Esophagus squamous epithelium (tissue), 5 donors: ENCODE measurements at places on chromosomes 6 and 20. TPM values are rescaled to one million over a fixed set of nuclear protein-coding genes. Genes with fewer than 3 reads are reported as not detected.

GRCh38 chr6:25564943-25565342 lies 87.1 kb upstream of the SCGN start:
- no peak for DNase-seq

DNA sequence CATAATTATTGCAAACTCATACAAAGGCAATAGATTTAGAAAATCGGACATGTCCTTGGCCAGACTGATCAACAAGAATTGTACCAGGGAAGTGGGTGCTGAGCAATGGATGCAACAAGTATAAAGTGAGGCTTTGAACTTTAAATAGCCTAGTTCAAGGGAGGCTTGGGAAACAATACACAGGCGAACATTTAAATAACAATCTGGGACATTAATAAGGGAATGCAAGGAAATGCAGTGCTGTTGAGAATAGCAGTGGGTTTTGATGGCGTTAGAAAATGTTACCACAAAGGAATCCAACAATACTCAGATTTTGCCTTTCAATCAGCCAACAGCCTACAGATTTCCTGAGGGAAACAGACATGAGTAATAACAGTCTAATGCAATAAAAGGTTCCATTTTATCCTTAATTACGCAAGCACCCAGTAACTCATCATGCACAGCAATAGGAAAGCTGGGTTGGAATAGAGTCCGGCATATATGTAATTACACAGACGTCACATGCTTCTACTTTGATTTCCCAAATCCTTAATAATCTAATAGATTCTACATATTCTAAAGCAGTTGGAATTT lies 134.6 kb downstream of the PHACTR1 start:
- no peak for DNase-seq

DNA sequence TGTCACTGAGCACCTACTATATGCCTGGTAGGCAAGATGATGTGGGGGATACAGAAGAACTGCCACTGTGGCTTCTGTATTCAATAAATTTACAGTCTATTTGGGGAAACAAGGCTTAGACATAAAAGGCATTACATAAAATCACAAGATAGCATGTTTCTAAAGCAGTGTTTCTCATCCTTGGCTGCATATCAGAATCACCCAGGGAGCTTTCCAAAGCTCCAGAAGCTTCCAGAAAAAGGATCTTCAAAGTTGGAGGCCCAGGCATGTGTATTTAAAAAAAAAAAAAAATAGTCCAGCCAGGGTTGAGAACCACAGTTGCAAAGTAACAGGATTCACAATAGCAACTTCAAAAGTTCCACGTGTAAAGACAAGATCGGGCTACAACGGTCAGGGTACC lies 112.4 kb upstream of the SPACA1 start:
- no peak for DNase-seq

Gene TAGAP
- total RNA-seq, result 3.4 TPM

Gene FLRT3
- total RNA-seq, result 4.4 TPM

Gene HLA-E
- 266 TPM for total RNA-seq
